ENCODE measurements at places on chromosomes 2 and 18.

GRCh38 chr2:119489232-119489952 lies 34.9 kb downstream of the SCTR start:
- no peak for DNase-seq

GRCh38 chr2:230131366-230131765 lies 62.6 kb upstream of the SLC16A14 start:
- DNase-seq = no peak

GRCh38 chr2:148526509-148527346 lies 117.8 kb upstream of the EPC2 start:
- no peak for DNase-seq

GRCh38 chr2:236454076-236454475 lies 115.5 kb upstream of the ACKR3 start:
- DNase-seq = no peak

DNA sequence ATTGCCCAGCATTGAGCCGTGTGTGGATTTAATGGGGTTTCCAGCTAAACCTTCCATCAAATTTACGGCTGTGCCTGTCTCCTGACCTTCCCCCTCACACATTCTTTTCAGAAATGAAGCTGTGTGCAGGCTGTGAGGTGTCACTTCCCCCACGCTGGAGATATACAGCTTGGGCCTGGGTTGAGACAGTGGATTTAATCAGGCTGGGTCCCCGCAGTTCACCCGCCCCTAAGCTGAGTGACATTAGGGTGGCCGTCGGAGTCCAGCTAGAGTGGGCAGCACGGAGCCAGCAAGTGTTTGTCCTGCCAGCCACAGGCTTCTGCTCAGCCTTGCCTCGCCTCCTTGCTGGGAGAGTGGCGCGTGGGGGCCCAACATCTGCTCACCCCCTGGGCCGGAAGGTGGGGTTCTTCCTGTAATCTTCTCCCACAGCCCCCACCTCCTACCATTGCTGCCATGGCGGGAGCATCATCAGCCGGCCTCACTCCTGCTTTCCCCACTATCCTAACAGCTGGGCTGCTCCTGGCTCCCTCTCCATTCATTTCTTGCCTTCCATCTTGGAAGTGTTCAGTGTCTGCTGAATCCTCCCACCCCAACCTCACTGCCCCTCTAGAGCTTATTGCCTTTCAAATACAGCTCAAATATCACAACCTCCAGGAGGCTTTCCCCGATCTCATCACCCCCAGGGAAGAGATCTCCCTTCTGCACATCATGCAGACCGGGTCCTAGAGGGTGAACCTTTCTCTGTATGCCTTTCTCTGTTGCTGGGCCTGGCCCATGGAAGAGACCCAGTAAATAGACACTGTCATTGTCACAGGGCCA lies 149.0 kb downstream of the GLI2 start:
- DNase-seq = no peak

GRCh38 chr18:11078491-11078890 lies 70.9 kb downstream of the PIEZO2 start:
- peak; percentile 32 for DNase-seq

DNA sequence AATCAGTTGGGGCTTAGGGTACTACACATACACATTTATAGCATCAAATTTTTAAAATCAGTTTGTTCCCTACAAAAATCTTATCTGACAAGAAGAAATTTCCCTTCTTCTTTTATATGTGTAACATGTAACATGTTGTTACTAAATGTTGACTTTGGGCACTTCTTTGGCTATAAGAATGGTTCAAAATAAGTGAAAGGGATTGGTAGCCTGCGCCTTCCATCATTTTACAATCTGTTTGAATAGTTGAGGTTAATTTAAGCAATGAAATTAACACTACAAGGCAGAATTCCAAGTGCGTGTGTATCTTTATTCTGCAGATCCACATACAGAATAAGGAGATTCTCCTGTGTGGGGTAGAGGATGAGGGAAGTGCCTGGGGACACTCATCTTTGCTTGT lies 30.2 kb upstream of the SPP2 start:
- no peak for DNase-seq

DNA sequence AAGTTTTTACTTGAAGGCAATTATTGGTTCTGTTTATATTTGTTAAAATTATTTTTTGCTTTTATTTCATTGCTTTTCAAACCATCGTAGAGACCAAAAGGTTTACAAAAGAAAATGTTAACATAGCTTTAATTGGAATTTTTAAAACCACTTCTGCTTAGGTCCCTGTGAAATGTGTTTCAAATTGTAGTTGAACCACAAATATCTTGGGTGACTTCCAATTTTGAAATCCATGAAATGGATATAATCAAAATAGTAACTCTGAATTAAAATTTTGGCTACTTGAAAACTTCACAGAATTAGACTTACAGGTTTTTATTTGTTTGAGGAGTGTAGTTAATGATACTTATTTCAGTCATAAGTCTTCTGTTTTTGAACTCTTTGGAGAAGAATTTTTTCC lies 3.1 kb upstream of the SPAG16 start:
- peak; percentile 43 for DNase-seq

DNA sequence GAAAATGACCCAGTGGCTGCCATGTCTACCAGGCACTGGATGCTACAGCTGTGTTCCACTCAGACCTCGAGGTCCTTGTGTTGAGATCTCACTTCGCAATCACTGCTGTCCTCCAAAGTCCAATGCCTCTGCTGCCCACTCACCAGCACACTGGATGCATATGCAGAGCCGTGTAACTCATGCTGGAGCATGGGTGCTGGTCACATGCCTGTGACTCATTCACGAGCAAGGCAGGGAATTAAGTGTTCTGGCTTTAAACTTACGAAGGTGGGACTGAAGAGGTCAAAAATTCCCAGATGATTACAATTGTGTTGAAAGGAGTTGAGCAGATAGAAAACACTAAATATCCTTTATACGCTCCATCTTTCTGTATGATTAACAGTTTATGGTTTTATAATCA lies 417.5 kb downstream of the NUP35 start:
- no peak for DNase-seq

DNA sequence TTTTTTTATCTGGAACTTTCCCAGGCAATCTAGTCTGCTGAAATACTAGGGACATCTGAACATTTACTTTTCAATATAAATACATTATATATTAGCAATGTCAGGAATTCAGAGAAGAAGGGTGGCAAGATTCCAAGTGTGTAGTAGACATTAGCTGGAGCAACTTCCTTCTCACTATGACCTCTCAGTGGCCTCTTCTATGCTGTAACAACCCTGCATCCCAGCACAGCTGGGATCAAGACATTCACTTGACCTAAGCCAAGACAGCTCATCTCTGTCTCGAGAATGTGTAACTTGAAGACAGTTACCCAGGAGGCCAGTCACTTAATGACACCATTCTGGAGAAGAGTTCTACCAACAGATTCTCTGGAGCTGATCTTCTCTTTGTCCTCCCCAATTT lies 61.7 kb upstream of the RALBP1 start:
- peak; percentile 76 for DNase-seq

DNA sequence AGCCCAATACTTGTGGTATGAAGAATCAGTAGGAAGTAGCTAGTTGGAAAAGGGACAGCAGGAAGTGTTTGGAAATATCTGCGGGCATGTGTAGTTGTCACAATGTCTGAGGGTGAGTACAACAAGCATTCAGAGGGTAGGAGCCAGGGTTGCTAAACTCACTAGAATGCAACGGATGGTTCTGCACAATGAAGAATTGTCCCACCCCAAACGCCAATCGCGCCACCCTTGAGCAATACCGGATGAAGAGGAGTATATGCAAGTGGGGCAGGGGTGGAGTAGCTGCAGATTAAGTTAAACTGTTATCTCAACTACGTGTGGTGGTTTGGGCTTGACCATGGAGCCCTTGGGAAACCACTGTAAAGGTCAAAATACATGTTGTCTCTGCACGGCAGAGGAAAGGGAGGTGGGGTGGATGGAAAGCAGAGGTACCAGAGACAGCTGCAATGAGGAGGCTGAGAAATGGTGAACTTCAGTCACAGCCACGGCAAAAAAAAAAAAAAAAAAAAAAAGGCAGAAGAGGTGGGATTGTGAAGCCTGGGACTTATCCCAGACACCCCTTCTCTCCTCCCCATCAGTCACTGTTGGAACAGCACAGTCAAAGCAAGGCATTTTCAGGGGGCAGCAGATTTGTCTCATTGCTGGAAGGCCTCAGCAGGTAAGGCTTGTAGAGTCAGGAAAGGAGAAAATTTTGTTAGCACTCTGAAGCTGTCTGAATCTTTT lies 5.2 kb downstream of the CCL20 start:
- peak; percentile 99 for DNase-seq

DNA sequence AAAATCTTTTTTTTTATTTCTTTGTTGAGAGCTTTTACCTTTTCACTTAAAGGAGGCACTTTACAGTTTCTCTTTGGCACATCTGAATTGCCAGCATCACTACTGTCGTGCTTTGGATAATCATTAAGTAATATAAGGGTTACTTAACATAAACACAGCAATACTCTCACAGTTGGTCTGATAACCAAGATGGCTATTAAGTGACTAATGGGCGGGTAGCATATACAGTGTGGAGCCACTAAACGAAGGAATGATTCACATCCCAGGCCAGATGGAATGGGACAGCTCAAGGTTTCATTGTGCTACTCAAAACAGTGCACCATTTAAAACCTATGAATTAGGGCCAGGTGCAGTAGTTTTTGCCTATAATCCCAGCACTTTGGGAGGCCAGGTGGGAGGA lies 28.1 kb downstream of the USP37 start:
- DNase-seq = no peak

DNA sequence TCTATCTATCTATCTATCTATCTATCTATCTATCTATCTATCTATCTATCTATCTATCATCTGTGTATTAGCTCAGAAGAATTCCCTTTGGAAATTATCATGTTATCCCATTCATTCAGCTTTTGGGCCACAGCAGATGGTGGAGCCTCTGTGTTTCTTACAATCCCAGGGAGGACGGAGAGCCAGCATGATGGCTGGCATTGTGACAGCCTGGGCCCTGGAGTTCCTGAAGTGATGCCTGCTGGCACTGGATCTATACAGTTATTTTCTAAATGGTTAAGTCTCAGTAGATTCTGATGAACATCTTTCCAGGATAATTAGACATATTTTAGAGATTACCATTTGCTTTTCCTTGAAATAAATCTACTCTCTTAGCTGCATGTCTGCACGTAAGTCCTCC lies 385.4 kb upstream of the NXPH2 start:
- DNase-seq = no peak

- no peak for DNase-seq
Measured at GRCh38 chr18:64993695-64994094, 757.1 kb upstream of the CDH7 start.

Measured in cardiac muscle cell (in vitro differentiated cells and primary cell).